ENCODE measurements at places on chromosomes 2 and 18.

GRCh38 chr2:205582366-205582765 lies 99.9 kb upstream of the NRP2 start:
- no peak for DNase-seq

DNA sequence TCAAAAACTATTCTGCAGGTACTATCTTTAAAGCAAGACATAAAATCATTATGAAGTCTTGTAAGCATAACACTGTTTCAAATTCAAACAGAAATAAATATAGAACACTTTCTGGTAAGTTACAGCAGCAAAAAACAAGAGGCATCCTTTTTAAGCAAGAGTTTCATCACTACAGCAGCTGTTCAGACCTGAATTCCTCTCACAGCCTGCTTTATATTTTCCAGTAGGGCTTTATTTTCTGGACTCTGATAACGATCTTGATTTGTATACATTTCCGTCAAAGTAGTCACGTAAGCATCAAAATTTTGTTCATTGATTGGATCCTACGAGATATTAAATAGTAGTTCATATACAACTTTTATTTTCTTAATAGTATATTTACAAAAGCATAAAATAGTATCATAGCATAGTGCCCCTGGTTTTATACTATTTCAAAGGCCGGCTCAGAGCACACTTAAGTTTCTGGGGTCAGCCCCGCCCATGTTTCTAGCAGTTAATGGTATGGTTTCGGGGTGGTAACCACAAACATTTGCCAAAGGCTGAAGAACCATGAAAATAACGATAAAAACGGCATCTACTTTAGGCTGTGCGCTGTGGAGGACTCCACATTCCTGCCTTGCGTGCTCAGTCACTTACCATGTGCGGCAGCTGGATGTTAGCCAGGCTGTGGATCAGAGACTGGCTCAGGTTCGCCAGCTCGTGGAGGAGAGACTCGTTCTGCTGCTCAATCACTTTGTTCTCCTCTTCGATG lies 47.5 kb upstream of the PXDN start:
- no peak for DNase-seq

- DNase-seq: peak; percentile 18
These were observed 65.4 kb upstream of the HDAC4 start for GRCh38 chr2:239466061-239466754.

GRCh38 chr2:1731963-1732768 lies 12.1 kb downstream of the PXDN start:
- DNase-seq: no peak

- no peak for DNase-seq
These were observed 239.2 kb upstream of the HS6ST1 start for GRCh38 chr2:128557831-128558241.

GRCh38 chr2:32008805-32009515 lies 1.8 kb downstream of the MEMO1 start:
- DNase-seq: no peak

DNA sequence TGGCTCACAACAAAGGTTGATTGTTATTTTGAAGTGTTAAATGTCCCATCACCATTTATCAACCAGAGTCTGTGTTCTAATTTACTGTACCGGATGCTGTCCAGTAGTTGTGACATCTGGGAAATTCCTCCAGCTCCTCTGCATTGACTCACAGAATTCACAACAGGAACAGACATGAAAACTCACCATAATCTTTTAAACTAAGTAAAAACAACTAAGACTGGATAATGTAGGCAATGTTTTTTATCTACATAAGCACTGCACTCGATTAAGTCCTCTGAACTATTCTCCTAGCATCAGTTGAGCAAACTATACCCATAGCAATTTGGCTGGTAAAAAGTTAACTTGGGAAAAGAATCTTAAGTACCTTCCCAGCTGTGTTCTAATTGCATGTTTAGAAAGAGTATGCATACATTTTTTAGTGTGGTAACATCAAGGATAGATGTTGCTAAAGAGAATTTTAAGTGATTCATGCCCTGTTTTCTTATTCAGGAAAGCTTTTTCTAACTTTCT lies 42.9 kb upstream of the MYO1B start:
- no peak for DNase-seq

DNA sequence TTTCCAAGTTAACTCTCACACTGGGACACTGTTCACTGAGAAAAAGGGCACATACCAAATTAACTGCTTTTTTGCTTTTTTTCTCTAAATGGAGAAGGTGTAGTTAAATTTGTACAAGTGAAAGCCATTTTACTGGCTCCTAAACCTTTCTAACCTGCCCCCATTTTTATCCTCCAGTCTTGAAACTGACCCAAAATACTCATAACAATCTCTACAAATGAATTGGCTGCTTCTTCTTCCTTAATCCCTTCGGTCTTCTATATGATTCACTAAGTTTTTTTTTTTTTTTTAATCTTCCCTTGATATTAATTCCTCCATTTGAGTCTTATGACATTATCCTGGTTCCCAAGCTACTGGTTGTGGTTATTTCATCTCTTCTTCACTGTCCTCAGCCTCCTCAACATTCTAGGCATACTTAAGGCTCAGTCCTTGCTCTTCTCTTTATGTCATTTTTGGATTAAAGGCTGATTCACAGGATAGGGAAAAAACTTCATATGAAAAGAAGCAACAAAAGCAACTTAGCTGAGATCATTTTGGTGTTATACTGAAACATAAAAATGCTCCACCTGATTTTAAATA lies 19.8 kb downstream of the ORC2 start:
- DNase-seq: no peak

- no peak for DNase-seq
These were observed 99.1 kb downstream of the TACR1 start for GRCh38 chr2:75100011-75100800.

GRCh38 chr2:3033315-3033714 lies 344.3 kb downstream of the EIPR1 start:
- DNase-seq: no peak

GRCh38 chr2:11019614-11020013 lies 107.9 kb downstream of the KCNF1 start:
- DNase-seq: no peak

- DNase-seq: no peak
These were observed 206.0 kb downstream of the NCK2 start for GRCh38 chr2:105950521-105951383.

DNA sequence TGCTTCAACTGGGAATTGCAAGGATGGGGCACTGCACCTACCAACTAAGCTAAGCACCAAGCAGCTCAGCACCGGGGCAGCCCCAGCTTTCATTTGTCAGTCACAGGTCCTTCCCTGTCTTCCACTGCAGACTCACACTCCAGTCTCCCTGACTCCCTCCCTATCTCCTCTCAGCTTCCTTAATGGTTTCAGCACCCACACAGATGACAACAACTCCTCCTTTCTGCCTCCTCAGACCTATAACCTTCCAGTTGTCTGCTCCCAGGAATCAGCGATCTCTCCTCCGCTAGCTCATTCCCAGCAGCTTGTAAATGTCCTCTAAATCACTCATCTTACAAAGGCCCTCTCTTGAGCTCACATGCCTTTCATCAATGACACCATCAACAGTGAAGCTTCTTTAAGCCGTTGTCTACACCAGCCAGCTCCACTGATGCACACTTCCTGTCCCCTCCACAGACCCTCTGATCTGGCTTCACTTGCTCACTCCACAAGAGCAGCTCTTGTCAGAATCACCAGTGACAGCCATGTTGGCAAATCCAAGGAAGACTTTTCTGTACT lies 32.1 kb downstream of the CLASP1 start:
- no peak for DNase-seq

DNA sequence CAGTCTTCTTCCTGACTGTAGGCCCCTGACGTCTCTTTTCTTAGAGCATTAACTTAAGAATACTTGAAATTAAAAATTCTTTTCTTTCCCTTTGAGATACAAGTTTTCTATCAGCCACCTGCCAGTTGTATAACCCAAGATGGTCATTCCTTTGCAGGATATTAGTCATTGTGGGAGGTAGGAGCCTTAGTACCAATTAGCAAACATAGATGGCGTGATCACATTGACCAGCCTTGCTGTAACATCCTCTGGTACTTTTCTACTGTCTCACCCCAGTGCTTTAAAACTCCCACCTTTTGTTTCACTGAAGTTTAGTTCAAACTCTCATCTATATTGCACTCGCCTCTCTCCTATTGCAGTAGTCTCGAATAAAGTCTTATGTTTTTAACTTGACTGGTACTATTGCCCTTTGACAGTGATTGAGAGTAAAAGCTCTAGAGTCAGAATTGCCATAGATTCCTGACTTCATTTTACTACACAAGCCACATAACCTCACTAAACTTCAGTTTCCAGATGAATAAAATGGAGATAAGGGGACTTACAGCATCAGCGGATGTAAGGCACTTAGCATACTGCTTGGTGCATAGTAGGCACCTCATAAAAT lies 74.1 kb downstream of the VRK2 start:
- no peak for DNase-seq

- DNase-seq: no peak
These were observed 603.6 kb upstream of the PIK3C3 start for GRCh38 chr18:41351430-41351829.

DNA sequence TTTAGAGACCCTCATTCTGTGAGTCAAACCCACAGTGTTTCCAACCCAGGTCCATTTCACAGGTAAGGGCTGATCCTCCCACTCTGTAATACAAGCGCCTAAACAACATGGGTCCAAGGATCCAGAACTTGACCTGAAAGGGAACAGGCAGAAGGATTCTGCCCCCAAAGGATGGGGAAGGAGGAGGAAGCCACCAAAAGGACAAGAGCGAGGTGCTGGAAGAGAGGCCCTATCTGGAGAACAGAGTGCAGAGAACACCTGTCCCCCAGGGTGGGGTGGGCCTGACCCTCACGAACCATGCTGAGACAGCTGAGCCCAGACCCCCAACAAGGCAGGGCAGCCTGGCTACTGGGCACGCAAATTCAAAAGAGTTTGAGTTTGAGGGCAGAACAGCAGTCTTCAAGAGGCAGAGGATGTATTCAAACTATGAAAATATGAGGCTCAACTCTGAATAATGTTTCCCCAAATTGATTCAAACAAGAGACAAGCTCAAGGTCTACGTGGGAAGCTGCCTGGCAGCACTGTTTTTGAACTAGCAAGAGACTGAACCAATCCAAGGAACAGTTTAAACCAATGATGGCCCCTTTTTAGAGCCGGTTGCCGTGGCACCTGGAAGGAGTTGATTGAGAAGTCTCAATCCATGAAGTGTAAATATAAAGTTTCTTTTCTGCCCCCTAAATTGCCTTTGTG lies 212.7 kb downstream of the ALPK2 start:
- no peak for DNase-seq

GRCh38 chr2:11514904-11515303 lies 18.9 kb upstream of the GREB1 start:
- no peak for DNase-seq

- DNase-seq: no peak
These were observed 27.6 kb upstream of the ASAP2 start for GRCh38 chr2:9178904-9179571.

DNA sequence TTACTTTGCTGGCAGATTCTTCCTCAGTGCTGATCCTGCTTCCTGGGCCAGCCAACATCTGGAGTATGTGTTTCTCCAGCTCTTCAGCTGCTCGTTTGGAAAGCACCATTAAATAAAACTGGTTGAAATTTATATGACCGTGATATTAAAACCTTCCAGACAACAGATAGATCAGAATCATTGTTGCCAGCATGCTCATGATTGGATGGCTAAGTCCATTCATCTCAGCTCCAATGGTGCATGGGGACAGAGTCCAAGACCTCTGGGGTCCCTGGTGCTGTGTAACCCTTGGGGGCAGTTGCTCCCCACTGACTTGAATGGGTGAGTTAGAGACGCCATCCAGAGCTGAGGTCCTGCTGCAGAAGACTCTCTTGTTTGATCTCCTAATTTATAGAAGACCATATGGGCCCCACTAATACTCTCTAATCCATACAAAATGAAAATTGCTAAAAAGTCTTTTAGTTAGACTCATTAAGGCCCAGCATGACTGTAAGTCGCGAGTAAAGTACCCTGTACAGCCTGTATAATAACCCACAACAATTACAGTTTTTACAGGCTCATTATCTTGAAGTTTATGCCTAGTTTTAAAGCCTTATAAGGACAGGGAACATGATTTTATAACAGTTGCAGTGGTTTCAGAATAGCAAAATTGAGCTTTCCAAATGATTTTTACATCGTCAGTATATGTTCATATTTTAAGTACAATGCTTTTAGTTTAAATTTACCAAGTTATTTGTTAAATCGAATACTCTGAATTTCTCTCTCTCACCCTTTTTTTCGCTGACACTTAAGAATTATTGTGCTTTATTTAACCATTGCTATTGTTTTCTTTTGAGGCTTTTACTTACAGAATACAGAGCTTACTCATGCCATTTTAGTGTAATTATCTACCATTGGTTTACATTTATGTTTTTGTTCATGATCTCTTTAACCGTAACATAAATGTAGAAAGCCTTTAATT lies 60.0 kb downstream of the CABLES1 start:
- DNase-seq: no peak

- no peak for DNase-seq
These were observed 53.9 kb downstream of the BOLA3 start for GRCh38 chr2:74093840-74094239.

DNA sequence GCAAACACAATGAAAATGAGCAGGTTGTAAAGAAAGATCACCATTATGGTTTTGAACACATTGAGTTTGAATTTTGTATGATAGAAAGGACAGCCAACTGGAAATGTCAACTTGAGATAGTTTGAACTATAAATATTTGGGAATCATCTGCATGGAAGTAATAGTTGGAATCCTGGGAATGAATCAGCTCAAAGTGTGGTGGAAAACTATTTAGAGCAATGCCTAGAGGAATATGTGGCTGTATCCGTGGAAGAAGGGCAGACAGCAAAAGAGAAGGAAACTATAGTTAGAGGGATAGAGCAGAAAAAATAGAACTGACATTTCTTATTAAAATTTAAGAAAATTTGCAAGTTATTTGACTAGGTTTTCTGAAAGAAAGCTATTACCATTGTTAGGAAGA lies 112.5 kb upstream of the OTX1 start:
- DNase-seq: no peak

DNA sequence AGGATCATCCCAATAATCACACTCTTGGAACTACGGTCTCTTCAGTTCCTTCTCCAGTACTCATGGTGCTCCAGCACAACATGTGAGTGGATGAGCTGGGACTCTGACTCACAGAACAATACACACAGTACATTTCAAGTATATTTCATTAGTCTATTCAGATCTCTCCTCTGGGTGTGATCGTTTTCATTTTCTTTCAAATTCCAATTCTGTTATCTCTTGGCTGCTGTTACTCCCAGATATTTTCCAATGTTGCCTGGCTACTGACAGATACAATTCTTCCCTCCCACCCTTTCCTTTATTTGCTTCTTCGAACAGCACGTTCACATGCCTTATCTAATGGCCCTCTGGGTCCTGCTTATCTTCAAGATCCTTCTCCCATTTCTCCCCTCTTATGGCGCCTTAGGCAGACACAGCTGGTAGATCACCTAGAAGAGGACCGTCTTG lies 216.0 kb downstream of the ACKR3 start:
- no peak for DNase-seq

DNA sequence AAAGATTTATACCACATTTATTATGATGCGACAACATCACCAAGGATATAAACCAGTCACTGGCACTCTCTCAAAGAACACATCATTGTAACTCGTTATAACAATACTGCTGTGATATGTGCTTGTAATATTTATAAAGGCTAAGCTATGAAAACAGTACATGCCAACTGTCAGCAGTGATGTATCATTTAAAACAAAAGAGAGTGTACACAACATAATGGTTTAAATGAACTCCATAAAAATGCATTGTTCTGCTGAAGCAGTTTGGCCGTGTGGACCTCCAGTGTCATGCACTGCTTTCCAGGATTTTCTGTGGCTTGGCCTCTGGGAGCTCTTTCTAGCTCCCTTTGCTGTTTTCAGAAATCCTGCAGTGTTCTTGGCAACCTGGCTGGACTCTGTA lies 215.6 kb downstream of the MTX2 start:
- no peak for DNase-seq
